Smooth muscle cell of the umbilical artery (primary cell): ENCODE measurements at places on chromosomes 2 and 18. TPM values are rescaled to one million over a fixed set of nuclear protein-coding genes. Genes with fewer than 3 reads are reported as not detected.

Gene ARMC9
- total RNA-seq = 81.4 and 153 TPM in 2 replicates

Gene RPRD1A
- 55.2 and 93.5 TPM in 2 replicates for total RNA-seq

Gene ALKAL2
- not detected in 2 replicates for total RNA-seq

Gene FSHR
- total RNA-seq = not detected in 2 replicates

Gene MOGAT1
- total RNA-seq = not detected in 2 replicates

Gene KCNJ13
- 0.14 and 2.7 TPM in 2 replicates for total RNA-seq

Gene PFN4
- total RNA-seq = 0.30 and 0.42 TPM in 2 replicates

Gene ANKRD53
- 1.5 and 1.8 TPM in 2 replicates for total RNA-seq

Gene CYTIP
- 0.30 TPM in 1 of 2 replicates, not detected in the other for total RNA-seq

Gene REG1B
- not detected in 2 replicates for total RNA-seq

Gene ADRA2B
- total RNA-seq = not detected in 2 replicates

Gene HAAO
- not detected in 2 replicates for total RNA-seq

Gene GNLY
- total RNA-seq = not detected in 2 replicates

Gene ONECUT2
- under 0.01 and 0.05 TPM in 2 replicates for total RNA-seq

Gene HOXD1
- not detected in 2 replicates for total RNA-seq

Gene RUFY4
- total RNA-seq = not detected in 2 replicates
